ENCODE measurements at places on chromosomes 12 and 14.

GRCh38 chr12:23359975-23360701, 589.3 kb downstream of the SOX5 start:
- no peak for ATAC-seq

DNA sequence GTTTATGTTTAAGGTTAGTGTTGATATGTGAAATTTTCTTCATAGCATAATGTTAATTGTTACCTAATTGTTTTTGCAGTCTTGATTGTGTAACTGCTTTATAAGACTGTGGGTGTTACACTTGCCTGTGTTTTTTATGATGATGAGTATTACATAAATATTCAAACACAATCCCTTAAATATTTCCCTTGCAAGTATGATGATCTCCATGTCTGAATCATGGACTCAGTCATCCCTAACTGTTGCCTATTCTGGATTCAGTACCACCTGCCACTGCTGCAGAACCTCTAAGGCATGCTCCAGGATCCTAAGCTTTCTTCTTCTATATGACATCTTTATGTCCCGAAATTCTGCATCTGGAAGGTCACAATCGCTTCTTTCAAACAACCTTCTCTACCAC, 246.3 kb upstream of the CLEC14A start:
- ATAC-seq = no peak

GRCh38 chr12:68919581-68920239, 13.3 kb downstream of the CPM start:
- ATAC-seq = peak; percentile 66

DNA sequence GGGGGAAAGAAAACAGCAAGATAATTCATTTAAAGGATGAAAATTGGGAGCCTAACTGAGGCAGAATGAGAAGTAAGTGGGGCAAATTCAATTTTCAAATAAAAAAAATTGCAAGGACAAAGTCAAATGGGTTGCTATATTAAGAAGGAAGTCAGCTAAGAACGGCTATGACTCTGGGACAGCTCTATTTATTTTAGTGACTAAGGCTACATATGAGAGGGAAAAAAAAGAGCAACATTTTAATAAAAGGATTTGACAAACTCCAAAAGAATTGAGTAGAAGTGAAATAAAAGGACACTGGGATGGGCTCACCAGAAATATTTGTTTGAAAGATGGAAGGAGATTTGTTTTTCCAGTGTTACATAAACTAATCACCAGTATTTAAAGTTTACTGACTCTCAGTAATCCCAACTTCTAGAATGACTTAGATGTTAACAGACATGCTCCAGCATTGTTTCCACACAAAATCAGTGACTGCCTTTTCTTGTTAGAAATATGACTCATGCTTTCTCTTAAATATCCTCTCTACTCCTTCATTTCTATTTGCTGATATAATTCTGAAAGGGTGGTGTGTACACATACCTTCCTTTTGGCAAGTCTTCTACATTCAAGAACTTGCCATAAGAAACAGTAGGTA, 198.5 kb downstream of the SLC25A21 start:
- no peak for ATAC-seq

DNA sequence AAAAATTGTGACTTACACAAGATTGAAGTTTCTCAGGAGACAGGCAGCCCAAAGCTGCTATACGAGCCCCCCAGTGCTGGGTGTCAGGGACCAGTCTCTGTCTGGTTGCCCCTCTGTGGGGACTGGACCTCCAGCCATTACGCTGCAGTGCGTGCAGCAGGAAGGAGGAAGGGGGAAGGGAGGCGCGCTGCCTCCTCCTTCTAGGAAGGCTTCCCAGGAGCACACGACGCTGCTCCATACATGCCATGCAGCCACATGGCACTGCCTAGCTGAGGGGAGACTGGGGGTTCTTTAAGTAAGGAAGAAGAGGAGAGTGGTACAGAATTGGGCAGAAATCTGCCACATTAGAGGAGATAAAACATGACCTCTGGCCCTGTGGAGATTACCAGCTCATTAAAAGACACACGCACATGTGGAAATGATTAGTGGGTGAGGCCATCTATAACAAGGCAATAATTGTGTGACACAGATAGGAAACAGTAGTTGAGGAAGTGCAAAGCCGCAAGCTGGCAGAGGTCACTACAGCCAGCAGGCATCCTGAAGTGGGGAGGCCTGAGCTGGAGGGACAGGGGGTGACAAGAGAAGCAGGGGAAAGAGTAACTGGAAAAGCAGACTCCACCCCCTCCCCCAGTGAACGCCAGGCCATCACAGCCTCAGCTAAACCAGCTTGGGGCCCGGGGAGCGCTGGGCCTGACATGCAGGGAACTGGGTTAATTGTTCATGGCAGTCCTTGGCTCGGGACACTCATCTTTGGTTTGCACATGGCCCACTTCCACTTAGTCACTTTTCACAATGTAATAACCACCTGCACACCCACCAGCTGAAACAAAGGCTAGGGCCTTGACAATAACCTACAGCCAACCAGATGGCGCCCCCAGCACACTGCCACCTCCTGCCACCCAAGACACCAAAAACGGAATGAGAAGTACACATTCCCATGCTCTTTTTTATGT, 39.6 kb downstream of the CCDC88C start:
- peak; percentile 80 for ATAC-seq

DNA sequence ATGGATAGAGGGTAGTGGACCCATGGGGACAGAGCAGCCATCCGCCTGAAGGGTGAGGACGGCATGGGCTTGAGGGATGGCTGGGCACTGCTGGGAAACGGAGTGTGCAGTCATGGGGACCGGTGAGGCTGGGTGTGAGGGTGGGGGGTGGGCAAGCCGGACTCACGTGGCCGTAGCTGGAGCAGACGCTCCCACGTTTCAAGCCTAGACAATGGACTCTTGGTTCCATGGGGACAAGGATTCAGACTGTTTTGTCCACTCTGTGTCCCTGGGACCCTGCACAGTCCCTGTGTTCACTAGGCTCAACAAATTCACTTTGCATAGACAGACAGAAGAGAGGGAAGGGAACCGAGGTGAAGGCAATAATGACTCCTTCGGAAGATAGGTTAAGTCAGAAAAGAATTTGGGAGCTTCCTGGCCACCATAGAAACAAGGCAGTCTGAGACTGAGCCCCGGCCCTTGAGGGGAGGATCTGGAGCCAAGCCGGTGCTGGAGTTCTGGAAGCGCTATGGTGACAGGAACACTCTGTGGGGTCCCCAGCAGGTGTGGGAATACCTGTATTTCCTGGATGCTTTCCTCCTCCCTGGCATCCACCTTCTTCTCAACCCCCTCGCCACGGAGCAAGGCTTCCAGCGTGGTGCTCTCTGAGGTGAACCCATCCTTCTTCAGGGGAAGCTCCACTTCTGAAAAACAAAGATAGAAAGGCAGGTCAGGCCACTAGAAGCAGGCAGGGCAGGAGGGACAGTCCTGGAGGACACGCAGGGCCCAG, 162.5 kb downstream of the DPF3 start:
- ATAC-seq = no peak

DNA sequence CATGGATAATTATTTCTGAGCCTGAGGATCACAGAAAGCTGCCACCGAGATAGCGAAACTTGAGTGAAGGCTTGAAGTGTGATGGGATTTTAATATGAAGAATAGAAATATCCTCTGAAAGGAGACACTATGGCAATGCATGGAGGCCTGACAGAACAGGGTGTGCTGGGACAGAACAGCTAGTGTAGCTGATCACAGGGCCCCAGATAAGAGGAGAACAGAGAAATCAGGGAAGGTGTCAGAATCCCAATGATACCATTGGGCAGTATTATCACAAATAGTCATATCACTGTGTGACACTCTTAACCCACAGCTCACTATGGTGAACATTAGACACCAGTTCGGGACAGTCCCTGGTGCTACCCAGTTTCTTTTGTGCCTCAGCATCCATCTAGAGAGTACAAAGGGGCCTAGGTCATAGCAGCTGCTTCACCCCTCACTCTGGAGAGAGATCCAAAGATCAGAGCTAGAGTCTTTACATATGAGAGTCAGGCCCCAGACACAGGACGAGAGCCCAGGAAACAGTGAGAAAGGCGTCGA, 506 bp upstream of the OR10P1 start:
- peak; percentile 86 for ATAC-seq

- ATAC-seq = no peak
Measured at GRCh38 chr14:30227876-30228275, 300.2 kb upstream of the PRKD1 start.

GRCh38 chr12:49521389-49521788, 17.4 kb upstream of the KCNH3 start:
- ATAC-seq = no peak

- ATAC-seq = no peak
Measured at GRCh38 chr12:2160043-2160442, 107.3 kb downstream of the CACNA1C start.

GRCh38 chr12:51218607-51219161, 822 bp upstream of the POU6F1 start:
- no peak for ATAC-seq

DNA sequence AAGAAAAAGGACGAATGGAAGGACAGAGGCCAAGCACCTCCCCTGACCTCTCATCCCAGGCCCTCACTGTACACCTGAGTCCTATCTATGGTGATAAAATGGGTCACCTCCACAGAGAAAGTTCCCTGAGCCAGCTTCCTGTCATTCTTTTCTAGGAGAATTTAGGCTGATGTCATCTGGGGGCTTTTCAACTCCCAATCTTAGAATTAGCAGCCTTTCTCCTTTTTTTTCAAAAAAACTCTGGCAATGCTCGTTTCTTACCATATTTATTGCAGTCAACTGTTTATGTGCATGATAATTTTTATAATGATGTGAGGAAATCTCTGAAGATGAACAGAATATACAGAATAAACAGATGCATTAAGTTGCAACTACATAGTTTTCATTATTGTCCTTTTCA, 177.6 kb downstream of the SNAPC1 start:
- no peak for ATAC-seq

DNA sequence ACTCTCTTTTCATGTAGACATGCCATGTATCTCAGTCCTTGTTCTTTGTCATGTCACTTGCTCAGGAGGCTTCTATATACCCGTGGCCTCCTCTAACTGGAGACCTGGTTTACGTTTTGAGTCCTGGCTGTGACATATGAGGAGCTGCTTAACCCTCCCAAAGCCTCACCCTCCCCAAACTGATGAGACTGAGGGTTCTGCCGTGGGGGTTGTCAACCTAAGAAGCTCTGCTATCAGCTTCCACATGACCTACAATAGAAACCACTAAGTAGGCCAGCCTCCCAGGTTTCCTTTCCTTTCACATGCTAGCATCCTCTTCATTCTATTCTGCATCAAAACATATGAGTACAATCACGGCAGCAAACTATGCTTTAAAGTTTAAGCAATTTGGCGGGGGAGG, 76.8 kb upstream of the WSCD2 start:
- peak; percentile 56 for ATAC-seq

DNA sequence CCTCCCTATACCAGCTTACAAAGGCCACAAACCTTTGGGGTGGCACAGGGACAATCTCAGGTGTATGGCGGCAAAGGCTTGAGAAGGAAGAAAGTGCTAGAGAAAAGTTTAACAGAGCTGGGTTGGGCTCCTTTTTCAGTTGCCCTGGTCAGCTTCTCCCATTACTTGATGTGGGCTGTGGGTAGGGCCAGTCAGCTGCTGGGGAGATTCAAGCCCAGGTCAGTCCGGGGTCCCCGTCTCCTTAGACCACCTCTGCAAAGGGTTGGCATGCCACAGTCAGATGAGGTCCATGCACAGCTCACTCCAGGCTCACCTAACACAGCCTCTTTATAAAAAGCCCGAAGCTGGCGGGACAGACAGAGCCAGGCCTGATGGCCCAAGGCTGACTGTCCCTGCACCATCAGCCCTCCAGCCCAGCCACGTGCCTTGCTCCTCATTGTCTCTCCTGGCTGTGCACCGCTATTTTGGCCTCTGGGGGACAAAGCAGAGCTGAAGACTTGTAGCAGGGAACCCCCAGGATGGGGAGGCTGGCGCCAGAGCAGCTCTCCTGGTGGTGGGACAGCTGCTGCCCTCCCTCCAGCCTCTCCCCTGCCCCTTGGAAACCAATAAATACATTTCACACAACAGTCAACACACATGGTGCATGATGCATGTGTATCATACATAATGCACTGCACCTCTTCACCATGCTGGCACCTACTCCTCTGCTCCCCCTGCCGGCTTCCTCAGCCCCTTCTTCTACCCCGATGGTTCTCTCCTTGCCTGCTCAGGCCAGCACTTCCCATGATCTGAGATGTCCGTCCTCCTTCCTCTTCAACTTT, 61.7 kb upstream of the DDX11 start:
- ATAC-seq = no peak

DNA sequence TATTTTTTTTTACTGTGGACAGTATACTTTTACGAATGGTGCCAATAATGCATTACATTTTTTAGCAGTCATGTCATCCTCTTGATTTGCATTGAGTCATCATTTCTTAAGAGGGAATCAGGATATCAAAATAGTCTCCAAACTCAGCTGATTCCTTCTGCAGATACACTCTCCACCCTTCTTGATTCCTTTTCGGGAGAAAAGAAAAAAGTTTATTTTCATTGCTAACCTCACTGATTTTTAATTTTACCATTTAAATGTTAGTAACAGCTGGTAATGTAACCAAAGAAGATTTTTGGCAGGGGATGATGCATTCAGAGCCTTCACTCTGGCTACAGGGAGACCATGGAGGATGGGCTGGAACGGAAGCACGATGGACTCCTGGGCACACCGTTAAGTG, 47.5 kb downstream of the MRPL42 start:
- no peak for ATAC-seq

GRCh38 chr14:78292003-78292402, 121.8 kb downstream of the NRXN3 start:
- no peak for ATAC-seq

DNA sequence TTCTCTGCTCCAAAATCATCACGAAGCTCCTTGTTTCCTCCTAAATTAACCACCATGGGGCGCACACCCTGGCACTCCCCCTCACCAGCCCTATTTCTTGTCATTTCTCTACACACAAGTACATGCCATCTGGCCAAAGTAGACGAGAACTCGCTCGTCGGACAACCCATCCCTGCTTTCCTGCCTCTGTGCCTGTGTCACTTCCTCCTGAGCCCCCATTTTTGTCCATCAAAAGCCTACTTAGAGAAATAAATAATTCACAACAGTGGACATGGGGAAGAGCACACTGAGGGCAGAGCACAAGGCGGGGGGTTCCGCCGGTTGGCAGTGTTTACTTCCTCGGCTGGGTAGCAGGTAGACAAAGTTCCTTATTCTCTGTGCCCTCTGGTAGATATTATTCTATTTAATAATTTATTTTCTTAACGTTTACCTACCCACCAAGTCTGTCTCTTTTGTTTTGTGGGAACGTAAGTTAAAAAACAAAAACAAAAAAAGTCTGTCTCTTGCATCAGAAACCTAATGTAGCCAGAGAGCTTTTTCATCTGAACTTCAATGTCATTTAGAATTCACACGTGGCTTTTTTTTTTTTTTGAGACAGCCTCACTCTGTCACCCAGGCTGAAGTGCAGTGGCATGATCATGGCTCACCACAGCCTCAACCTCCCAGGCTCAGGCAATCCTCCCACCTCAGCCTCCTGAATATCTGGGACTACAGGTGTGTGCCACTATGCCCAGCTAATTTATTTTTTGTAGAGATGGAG, 6.0 kb downstream of the VPS37B start:
- no peak for ATAC-seq

- ATAC-seq = peak; percentile 79
Measured at GRCh38 chr14:68404652-68405183, 388.1 kb downstream of the ZFP36L1 start.

All from activated T-helper 17 cell treated with anti-CD3 and anti-CD28 coated beads, Interleukin-2, amount 50 U/mL, for 72 hours (primary cell).